ENCODE measurements at places on chromosomes 16 and 17.

- DNase-seq = peak; percentile 37
These were observed 16.4 kb downstream of the CDK5RAP3 start for GRCh38 chr17:47987240-47987835.

DNA sequence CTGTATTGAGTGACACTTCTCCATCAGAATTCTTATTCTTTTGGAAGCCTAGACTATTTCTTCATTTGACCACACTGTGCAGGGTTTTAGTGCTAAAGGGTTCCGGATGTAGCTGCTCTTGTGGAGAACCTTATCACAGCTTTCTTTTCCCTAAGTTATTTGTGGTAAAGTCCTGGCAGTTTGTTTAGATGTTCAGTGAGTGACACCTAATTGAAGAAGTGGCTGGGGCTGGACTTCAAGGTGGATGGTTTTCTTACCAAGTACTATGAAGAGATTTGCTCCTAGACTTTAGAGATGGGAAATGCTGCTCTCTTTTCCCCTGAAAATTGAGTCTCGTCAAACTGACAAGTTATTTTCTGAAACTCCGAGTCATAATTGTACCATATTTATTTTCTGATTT is 144.0 kb upstream of the TBX2 start:
- no peak for DNase-seq

DNA sequence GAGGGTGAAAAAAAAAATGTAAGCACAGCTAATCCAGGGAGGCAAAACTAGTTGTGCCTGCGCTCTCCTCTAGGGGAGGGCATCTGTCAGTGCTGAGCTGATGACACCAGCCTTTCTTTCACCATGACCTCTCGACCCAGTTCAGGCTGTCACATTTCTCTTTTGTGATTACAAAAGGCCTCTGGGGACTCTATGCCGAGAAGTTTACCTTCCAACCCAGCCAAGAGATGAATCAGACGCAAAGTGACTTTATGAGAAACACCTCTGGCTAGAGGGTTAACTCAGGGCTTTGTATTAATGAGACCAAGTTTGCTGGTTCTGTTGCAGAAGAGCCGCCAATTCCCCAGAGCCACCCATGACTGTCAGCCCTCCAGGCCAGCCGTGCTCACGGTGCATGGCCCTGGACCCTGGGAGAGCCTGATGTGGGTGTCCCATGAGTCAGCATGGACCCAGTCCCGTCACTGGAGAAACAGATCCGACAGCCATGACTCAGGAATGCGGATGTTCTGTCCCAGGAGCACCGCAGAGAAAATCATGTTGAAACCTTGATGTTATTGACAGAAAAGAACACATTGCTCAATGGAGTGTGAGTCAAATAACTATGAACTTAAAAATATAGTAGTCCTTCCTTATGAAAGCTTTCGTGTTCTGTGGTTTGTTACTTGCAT is 437.2 kb downstream of the HS3ST3B1 start:
- peak; percentile 44 for DNase-seq

DNA sequence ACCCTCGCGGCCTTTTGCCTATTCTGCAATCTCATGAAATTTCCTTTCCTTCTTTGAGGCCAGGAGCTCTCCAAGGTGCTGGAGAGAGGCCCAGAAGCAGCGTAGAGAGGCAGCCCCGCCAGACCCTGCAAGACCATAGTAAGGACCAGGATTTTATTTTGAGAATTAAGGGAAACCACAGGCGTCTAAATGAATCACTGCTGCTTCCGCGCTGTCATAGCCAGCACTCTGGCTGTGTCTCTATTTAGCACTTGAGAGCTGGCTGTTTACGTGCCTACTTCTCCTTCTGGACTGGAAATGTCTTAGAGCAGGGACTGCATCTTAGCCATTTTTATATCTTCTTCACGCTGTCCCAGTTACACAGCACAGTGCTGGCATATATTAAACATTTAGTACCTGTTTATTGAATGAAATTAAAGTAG is 37.6 kb upstream of the PIRT start:
- DNase-seq = no peak

DNA sequence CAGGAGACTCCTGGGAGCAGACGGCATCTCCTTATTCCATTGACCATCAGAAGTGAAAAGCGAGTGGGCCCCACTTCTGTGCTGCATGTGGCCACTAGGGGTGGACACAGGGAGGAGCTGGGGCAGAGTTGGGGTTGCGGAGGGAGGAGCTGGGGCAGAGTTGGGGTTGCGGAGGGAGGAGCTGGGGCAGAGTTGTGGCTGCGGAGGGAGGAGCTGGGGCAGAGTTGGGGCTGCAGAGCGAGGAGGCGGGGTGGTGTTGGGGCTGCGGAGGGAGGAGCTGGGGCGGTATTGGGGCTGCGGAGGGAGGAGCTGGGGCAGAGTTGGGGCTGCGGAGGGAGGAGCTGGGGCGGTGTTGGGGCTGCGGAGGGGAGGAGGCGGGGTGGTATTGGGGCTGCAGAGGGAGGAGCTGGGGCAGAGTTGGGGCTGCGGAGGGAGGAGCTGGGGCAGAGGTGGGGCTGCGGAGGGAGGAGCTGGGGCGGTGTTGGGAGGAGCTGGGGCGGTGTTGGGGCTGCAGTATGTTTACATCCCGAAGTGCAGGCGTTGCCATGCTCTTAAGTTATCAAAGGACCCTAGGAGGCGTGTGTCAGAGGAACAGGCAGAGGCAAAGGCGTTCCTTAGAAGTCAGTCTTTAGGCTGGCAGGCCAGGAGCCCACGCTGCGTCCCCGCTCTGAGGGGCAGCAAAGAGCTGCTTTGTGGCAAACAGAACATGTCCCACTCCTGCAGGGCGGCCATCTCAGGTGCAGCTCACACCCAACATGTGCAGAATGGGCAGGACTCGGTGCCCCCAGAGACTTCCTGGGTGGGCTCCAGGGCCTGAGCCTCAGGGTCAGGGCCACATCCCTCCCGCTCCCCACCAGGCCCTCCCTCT is 76.0 kb downstream of the ZNF778 start:
- no peak for DNase-seq

DNA sequence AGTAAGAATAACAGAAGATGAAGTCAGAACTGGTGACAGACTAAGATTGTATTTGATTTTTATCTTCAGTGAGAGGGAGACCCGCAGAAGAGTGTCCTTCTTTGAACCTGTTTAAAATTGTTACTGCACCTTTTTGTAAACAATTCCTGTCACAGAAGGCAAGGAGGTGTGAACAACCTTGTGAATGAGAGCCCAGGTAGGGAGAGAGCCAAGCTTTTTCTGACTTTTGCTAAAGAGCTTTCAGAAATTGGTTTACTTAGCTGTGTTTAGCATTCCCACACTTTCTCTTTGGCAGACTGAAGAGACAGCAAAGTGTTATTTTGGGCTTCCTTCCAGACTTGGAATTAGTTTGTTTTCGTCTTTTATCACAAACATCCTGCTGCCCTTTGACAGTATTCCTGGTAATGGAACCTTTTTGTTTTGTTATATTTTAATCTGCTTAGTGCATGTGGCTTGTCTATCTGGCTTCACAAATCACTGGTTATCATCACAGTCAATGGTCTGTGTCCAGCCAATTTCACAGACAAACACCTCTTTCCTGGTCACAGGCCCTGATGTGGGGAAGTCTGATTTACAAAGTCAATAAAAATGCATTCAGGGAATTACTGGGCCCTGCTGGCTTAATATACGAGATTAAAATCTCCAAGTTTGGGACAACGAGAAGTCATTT is 85.7 kb upstream of the HS3ST2 start:
- peak; percentile 8 for DNase-seq

- peak; percentile 70 for DNase-seq
These were observed 11.7 kb upstream of the CNTNAP4 start for GRCh38 chr16:76265434-76266045.

GRCh38 chr17:61420745-61421398 is 21.2 kb downstream of the TBX2 start:
- no peak for DNase-seq

DNA sequence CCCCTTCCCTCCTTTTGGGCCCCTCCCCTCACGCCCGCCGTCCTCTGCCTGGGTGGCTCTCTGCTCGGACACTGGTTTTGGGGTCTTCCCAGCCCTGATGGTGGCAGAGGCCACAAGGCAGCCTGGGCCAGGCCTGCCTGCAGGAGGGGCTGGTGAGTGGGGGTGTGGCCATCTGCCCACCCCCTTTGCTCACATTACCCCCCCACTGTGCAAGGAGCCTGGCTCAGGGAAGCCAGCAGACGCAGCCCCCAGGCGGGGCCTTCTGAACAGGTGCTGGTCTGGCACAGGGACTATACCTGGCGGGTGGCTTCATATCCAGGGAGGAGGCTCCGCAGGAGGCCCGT is 10.7 kb upstream of the ZFPM1 start:
- DNase-seq = no peak

DNA sequence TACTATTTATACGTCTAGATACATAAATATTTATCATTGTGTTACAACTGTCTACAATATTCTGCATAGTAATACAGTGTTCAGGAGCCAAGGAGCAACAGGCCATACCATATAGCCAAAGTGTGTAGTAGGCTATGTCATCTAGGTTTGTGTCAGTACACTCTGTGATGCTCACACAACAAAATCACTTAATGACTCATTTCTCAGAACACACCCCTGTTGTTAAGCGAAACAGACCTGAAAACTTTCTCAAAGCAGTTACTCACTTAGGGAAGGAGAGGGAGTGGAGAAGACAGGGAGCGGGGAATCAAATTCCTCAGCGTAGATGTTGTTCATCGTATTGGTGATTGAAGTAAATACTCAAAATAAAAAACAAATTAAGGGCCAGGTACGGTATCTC is 269.5 kb downstream of the STX8 start:
- DNase-seq = no peak

GRCh38 chr16:73473713-73474112 is 425.8 kb upstream of the ZFHX3 start:
- DNase-seq = no peak

DNA sequence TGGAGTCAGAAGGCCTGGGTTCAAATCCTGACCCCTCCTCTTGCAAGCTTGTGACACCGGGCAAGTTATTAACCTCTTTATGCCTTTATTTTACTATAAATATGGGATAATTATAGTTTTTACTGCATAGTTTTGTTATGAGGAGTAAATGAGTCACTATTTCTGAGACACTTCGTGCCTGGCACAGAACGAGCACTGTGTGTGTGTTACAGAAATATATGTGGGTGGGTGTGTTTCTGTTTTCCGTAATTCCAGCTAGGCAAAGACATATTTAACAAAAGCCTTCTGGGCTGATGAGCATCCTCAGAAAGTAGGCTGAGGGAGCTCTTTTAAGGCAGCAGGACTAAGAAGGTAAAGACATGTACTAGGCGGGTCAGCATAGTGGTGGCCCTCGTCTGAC is 417.9 kb downstream of the MAF start:
- no peak for DNase-seq

GRCh38 chr17:17754719-17755686 is 73.7 kb downstream of the RAI1 start:
- DNase-seq = no peak

DNA sequence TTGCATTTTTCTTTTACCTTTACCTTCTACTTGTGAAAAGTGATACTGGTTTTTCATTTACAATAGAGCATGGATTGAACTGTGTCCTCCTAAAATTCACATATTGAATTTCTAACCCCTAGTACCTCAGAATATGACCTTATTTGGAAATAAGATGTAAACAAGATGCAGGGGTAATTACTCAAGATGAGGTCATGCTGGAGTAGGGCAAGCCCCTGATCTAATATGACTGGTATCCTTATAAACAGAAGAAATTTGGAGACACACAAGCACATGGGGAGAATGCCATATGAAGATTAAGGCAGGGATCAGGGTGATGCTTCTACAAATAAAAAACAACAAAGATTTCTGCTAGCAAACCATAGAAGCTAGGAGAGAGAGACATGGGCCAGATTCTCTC is 12.2 kb downstream of the MYH13 start:
- no peak for DNase-seq

GRCh38 chr16:66287926-66288325 is 78.6 kb upstream of the CDH5 start:
- DNase-seq = no peak

GRCh38 chr17:35725802-35726126 is 5.7 kb upstream of the RASL10B start:
- DNase-seq = no peak

DNA sequence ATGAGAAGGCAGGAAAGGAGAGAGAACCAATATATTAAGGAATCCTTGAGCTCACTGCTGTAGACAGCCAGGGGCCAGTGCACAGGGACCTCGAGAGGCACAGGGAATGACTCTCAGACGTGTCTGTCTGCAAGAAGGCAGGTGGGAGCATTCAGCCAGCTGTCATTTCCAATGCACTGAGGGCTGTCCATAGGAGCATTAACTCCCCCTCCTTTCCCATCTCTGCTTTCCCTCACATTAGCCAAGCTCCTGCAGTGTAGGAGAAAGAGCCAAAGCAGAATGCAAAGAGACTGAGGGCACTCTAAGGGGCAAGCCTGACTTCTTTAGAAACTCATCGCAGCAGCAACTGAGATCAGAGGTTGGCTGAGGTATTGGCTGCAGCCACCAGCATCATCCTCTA is 218.3 kb downstream of the CDH13 start:
- peak; percentile 8 for DNase-seq

GRCh38 chr16:51148678-51149228 is 2.3 kb downstream of the SALL1 start:
- DNase-seq = no peak

DNA sequence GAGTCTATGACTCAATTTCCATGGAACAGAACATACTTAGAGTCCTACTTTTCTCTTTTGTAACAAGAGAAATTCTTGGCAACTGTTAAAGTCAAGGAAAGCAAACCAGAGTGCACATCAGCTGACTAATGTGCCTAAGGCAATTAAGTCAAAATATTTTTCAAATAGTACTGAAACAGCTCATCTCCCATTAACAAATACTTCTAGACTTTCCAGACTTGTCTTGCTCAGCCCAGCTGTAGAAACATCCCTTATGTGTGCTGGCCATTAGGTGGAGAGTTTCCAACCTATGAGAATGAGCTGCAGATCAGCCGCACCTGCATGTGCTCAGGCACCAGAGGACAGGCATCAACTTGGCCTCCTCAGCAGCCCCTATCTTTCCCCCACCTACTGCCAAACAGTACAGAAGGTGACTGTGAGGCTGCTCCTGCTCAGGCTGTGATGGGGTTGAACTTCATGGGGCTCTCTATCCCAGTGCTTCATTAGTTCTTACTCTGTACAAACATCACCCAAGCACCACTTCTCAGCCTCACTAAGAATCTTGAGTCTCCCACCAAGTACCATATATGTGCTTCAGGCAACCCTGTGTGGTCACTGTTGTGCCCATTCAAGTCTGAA is 32.2 kb downstream of the TEX2 start:
- DNase-seq = peak; percentile 21

- no peak for DNase-seq
These were observed 49.0 kb upstream of the DHX40 start for GRCh38 chr17:59516451-59516850.

Measured in WERI-Rb-1 (cell line).